Aorta (tissue), 5 donors: ENCODE measurements at places on chromosomes 11 and 22. TPM values are rescaled to one million over a fixed set of nuclear protein-coding genes. Genes with fewer than 3 reads are reported as not detected.

The DRD2 gene
- 0.58 TPM for total RNA-seq

The MPZL2 gene
- 52.7 TPM for total RNA-seq

The EIF4G2 gene
- 615 TPM for total RNA-seq

The RAPSN gene
- 0.66 TPM for total RNA-seq

The SULT4A1 gene
- total RNA-seq, result not detected

The TCN2 gene
- 31.3 TPM for total RNA-seq

The NRXN2 gene
- total RNA-seq, result 21.6 TPM

The BAIAP2L2 gene
- 0.48 TPM for total RNA-seq

The FGF3 gene
- not detected for total RNA-seq

The OR8D4 gene
- not detected for total RNA-seq

The UBE4A gene
- total RNA-seq, result 35.2 TPM

The SPCS2 gene
- 134 TPM for total RNA-seq

The POU2AF2 gene
- total RNA-seq, result not detected

The CSF2RB gene
- total RNA-seq, result 7.0 TPM

The P2RY2 gene
- total RNA-seq, result 2.9 TPM
